ENCODE measurements at places on chromosomes 16 and 17.
A peak's percentile ranks its signal among the peaks of the same experiment; 100 is the strongest.

- DNase-seq: no peak
These were observed 10.8 kb upstream of the HSBP1 start for GRCh38 chr16:83797013-83797412.

GRCh38 chr16:1420111-1420539, 422 bp downstream of the UQCC4 start:
- no peak for DNase-seq

DNA sequence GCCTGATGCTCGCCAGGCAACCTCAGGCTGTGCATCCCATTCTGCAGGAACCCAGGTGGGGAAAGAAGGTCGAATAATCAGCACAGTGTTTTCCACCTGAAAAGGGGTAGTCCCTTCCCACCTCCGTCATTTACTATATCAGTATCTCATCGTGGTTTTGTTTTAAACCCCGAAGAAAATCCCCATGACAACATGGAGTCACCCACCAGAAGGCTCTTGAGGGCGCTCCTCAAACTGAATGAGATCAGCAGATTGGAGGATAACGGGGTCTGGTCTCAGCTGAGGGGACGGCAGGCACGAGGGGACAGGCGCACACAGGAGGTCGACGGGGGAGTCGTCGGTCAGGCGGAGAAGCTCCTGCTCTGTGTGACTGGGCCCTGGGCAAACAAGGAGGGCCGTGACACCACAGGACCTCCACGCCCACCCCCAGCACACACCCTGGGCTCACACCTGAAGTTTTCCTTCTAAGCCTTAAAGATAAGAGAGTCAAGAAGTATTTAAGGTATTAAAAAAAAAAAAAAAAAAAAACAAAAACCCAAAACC, 44.2 kb downstream of the MARF1 start:
- no peak for DNase-seq

GRCh38 chr16:4684058-4684715, 9.2 kb upstream of the NUDT16L1 start:
- DNase-seq: no peak

GRCh38 chr17:74569020-74570003, 2.0 kb upstream of the CD300H start:
- peak; percentile 5 for DNase-seq

GRCh38 chr17:42179335-42179734, 1.6 kb downstream of the KCNH4 start:
- DNase-seq: no peak

DNA sequence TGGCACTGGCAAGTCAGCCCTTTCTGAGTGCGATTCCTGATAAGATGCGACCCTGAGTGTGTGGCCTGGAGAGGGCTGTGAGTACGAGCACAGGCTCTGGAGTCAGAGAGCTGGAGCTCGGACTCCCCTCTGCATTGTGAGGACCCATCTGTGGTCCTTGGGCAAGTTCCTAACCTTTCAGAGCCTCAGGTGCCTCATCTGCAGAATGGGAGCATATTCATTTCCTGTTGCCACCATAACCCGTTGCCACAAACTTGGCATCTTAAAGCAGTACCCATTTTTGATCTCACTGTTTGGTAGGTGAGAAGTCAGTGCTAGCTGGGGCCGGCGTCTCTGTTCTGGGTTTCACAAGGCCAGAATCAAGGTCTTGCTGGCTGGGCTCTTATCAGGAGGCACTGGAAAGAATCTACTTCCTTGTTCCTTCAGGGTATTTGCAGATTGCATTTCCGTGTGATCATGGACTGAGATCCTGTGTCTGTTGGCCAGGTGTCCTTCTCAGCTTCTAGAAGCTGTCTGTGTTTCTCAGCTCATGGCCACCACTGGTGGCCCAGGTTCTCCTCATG, 20.2 kb downstream of the KNOP1 start:
- DNase-seq: no peak

- no peak for DNase-seq
These were observed 19.2 kb downstream of the KDM8 start for GRCh38 chr16:27222249-27223225.

GRCh38 chr16:525123-525519, 2.4 kb upstream of the CAPN15 start:
- no peak for DNase-seq

GRCh38 chr17:77002103-77003045, 134.2 kb downstream of the MGAT5B start:
- no peak for DNase-seq

GRCh38 chr17:40419559-40420331, 2.0 kb upstream of the TOP2A start:
- DNase-seq: no peak

GRCh38 chr17:48645639-48646182, 19.6 kb upstream of the HOXB9 start:
- no peak for DNase-seq

DNA sequence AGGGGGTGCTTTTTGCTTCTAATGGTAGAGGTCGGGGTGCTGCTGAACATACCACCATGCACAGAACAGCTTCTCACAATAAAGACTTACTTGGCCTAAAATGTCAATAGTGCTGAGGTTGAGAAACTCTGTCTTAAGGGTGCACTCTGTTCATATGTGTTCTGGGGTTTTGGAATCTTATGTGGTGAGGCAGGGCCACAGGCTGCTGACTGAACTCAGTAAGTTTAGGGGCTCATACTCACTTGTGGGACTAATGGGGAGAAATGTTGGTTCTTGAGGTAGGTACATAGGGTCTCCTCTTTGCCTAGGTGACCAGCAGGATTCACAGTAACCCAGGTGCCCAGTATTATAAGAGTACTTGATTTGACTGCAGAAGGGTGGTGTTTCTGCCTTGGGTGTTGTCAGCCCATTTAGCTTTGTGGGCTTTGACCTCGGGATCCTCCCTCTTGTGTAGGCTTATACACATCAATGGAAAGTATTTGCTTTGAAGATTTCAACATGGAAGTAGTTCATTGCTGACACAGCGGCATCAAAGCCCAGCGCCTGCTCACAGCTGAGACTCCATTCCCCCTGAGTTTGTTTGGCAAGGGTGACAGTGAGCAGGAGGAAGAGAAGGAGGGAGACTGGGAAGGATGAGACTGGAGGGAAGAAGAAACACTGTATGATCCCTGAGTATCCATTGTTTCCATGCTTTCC, 17.2 kb downstream of the SLC7A6 start:
- DNase-seq: no peak

- DNase-seq: no peak
These were observed 75.6 kb upstream of the LGALS9 start for GRCh38 chr17:27555339-27555738.

DNA sequence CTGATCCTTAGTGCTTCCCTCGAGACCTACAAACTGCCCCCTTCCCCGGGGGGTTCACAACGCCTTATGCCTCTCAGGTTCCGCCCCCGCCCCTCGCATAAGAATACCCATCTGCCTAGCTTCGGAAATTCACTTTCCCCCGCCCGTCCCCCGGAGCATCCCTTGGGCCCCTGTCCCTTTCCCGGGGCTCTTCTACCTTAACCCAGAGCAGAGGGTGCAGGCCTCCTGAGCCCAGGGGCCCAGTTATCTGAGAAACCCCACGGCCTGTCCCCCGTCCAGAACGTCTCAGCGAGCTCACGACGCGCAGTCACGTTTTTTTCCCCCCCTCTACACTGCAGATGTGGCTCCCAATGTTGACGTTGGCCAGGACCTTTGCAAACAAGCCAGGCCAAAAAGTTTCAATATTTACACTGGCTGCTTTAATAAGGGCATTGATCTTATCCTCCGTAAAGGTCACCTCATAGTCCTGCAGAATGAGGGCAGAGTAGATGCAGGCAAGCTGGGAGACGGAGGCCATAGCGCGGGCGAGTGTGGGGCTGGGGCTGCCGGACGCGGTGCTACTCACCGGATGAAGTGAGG, 1.4 kb upstream of the NBR1 start:
- no peak for DNase-seq

- no peak for DNase-seq
These were observed 21.9 kb downstream of the UNC13D start for GRCh38 chr17:75822119-75822799.
